ENCODE measurements at places on chromosomes 1 and 21. TPM values are rescaled to one million over a fixed set of nuclear protein-coding genes. Genes with fewer than 3 reads are reported as not detected.
A peak's percentile ranks its signal among the peaks of the same experiment; 100 is the strongest.

Gene SPRR1B
- polyA plus RNA-seq = 132 TPM

- DNase-seq = no peak
Measured at GRCh38 chr1:36182734-36183133, 26.8 kb downstream of the MAP7D1 start.

- DNase-seq = no peak
Measured at GRCh38 chr1:7975212-7975865, 13.8 kb downstream of the PARK7 start.

GRCh38 chr1:247848346-247848745 is 6.7 kb upstream of the OR11L1 start:
- DNase-seq = no peak

- peak; percentile 54 for DNase-seq
Measured at GRCh38 chr1:35544976-35545375, 12.2 kb downstream of the KIAA0319L start.

DNA sequence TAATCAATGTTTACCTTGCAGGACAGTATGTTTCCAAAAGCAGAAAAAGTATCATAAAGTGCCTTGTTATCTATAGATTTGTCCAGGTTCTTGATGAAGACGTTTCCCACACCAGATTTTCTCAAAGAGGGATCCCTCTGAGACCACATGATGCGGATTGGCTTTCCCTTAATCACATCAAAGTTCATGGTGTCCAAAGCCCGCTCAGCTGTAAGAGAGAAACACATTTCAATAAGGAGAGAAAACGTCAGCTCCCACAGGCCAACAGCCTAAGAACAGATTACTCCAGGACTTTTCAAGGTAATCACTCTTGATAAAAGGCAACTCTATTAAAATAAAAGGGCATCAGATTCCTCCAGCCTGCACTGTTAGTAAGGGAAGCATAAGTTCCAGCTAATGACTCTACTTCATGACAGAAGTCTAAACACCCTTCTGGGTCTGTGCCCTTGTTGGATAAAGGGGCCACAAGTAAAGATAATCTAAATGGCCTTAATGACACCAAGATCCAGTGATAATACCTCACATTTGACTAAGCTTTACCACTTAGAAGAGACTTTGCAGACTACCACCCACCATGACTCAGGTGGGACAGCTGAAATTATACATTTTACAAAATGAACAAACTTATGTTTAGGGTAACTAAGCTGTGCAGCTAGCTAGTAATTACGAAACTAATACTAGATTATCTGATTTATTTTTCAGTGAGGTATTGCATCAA is 4.1 kb downstream of the PABPC4 start:
- DNase-seq = no peak

GRCh38 chr1:75996196-75996595 is 64.0 kb upstream of the ASB17 start:
- no peak for DNase-seq

DNA sequence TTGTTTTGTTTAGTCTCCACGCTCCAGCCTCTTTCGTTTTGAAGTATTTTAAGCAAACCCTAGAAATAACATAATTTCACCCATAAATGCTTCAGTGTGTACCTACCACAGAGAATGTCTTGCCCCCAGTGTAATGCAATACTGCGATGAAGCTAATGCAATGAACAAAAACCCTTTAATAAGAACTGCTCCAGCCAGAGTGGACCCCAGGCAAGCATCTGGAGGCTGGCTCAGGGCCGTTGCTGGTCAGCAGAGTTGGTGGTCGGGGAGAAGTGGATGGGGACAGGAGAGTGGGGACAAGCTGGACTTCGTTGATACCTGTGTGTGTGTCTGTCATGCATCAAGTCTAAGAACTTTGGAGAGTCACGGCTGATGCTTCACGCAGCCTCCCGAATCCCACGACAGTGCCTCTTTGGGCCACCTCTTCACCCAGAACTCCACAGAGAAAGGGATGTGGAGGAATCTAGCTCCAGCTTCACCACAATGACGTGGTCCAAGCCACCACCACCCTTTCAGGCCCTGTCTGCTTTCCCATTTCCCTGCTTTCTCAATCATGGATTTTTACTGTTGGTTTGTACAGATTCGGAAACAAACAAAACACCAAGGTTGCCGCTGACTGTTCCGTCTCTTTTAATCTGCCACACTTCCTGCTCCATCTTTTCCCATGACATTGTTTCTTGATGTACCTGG is 108.6 kb upstream of the ERRFI1 start:
- DNase-seq = no peak

GRCh38 chr1:161743231-161743630 is 6.4 kb upstream of the DUSP12 start:
- DNase-seq = no peak

GRCh38 chr1:158414651-158415345 is 11.2 kb downstream of the OR10K2 start:
- DNase-seq = no peak

GRCh38 chr21:17730782-17731181 is 88.4 kb downstream of the C21orf91 start:
- DNase-seq = no peak

DNA sequence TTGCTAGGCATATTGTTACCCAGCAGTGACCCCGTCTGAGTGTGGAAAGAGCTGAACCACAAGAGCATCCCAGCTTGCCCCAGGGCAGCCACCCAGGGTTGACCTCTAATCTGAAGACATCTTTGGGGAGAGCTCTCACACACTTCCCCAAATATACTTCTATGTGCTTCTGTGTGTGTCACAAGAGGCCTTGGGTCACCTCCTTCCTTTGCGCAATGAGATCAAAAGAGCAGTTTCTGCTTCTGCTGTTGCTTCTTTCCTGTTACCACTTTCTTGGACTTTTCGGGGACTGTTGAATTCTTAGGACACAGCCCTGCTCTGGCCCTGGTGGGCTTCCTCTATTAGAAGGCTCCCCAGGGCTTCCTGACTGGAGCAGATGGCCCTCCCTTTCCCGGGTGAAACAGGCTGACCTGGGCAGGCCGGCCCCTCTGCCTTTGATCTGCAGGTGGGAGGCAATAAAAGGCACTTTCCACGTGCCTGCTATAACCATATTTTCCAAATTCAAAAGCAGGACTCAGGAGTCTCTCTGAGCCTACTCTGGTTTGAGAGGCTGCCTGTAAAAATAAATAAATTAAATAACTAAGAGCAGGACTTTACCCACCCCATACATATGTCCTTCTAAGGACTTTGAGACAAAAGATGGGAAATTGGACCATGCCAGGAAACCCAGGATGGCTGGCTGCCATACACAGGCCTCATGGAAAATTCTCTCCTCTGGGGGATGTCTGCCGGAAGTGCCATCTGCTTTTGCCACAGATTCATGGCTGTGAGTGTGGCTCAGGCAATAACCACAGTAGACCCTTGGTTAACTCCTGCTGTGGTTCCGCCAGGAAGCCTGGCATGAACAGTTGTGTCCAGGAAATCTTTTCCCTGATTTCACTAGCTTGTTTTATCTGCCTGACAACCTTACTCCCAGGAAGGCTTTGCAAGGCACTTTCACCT is 28.3 kb upstream of the RCSD1 start:
- DNase-seq = no peak

Gene RAP1GAP
- 1.6 TPM for polyA plus RNA-seq

- DNase-seq = no peak
Measured at GRCh38 chr21:45267390-45267760, 20.3 kb downstream of the POFUT2 start.

GRCh38 chr1:218900615-218901014 is 273.1 kb upstream of the LYPLAL1 start:
- no peak for DNase-seq

GRCh38 chr21:32182449-32182848 is 96.4 kb downstream of the MIS18A start:
- no peak for DNase-seq

Gene RPTN
- polyA plus RNA-seq = 3.2 TPM

GRCh38 chr1:14715802-14716201 is 117.3 kb downstream of the KAZN start:
- no peak for DNase-seq

DNA sequence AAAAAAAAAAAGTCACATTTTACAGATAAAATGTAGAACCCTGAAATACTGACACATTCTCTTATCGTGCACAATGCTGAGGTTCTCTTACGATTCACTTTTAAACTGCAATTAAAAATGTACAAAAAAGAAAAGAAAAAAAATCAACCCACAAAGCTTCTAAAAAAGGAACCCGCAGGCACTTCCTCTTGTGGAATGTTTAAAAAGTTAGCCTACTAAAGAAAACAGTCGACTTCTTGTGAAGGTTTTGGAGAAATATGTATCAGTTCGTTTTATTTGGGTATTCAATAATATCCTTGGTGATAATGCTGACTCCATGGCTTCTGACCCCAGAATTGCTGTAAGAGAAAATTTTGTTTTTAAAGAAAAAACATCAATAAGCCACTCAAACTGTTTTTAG is 10.2 kb downstream of the HNRNPU start:
- DNase-seq = no peak

DNA sequence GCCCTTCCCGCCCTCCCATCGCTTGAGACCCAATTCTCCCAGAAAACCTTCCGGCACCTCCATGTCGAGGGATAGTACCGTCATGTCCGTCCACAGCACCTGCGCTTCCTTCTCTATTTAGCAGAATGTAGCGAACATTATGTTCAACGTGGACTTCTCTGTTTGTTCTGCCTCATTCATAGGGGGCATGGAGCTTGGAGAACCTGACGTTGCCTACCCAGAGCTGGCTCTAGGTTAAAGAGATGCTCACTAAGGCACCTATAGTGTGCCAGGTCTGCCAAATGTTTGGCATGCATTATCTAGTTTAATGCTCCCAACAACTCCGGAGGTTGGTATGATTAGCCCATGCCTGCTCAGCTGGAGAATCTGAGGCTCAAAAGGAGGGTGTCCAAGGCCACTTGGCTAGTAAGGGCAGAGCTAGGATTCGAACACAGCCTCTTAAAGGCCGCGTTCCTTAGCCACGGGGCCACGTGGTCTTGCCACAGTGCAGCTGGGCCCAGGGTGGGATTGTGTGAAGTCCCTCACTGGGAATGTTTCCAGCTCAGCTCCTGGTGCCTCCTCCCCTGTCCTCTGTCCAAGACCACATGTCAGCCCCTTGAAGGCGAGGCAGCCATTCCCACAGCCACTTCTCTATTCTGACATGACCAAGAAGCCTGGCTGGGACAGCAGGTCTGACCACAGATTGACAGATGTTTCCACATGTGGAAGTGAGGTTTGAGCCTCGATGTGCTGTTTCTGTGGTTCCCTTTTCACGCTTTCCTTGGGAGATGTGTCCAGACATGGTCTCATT is 57.8 kb downstream of the RUNX3 start:
- no peak for DNase-seq

- DNase-seq = no peak
Measured at GRCh38 chr1:29651246-29651645, 414.9 kb downstream of the PTPRU start.

Gene FGR
- polyA plus RNA-seq = 38.7 TPM

DNA sequence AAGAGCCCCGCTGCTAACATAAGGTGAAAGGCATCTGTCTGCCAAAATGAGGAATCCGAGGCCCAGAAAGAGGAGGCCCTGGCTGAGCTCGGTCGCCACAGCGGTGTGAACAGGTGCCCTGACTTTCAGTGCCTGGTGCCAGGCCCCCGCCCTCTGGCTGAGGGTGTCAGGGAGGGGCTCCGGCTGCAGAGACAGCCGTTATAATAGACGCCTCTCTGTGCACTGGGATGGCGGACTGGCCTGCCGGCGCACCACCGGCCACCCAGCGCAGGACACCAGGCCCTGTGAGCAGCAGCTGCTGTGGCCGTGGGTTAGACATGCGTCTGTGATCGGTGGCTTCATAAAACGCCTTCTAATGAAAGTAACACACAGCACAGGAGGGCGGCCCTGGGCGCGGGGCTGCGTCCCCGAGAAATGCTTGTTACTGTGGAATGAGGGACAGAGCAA is 51.4 kb upstream of the ACTRT2 start:
- DNase-seq = no peak

GRCh38 chr1:27335506-27336422 is 6.1 kb upstream of the SYTL1 start:
- DNase-seq = no peak

- no peak for DNase-seq
Measured at GRCh38 chr1:39117899-39118450, 86.5 kb upstream of the MACF1 start.

DNA sequence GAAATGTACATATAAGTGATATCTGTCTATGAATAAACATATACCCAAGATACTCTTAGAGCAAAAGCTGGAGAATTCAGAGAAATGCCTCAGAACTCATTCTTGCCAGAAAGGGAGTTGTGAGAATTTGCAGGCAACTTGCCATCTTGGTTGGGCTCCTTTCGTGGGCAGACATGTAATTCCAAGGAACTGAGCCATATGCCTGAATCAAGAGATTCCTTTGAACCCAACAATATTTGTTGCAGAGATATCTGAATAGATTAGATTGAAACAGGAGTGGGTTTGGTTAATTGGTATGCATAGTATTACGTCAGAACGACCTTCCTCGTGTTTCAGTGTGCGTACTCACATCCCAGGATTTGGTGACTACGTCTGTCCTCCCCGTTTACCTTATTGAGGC is 67.0 kb downstream of the TGFB2 start:
- DNase-seq = no peak

DNA sequence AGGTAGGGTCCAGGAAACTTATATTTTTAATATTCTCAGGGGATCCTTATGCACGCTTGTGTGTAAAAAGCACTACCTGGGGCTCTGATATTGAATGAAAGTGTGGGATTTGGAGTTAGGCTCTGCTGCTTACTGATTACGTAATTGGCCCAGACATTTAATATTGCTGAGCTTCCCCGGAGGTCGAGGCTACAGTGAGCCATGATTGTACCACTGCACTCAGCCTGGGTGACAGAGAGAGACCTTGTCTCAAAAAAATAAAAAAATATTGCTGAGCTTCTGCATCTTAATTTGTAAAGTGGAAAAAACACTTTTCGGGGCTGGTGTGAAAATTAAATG is 62.2 kb upstream of the KIF26B start:
- no peak for DNase-seq

- DNase-seq = no peak
Measured at GRCh38 chr1:8529901-8530300, 212.0 kb downstream of the SLC45A1 start.

- no peak for DNase-seq
Measured at GRCh38 chr21:43827015-43827611, 37.7 kb downstream of the RRP1 start.

Gene KIF14
- 1.4 TPM for polyA plus RNA-seq

GRCh38 chr1:26826261-26827105 is at the start of gene ZDHHC18:
Gene ZDHHC18, plus strand, starts transcription at chr1:26826688. Its CDS starts 117 bp downstream, at chr1:26826805.
- DNase-seq = peak; percentile 48
